Fibroblast of pulmonary artery (primary cell): ENCODE measurements at places on chromosomes 5 and 9.

- no peak for DNase-seq
Measured at GRCh38 chr5:136732751-136733150, 367.4 kb upstream of the TRPC7 start.

GRCh38 chr9:11946531-11946930 lies 746.7 kb upstream of the TYRP1 start:
- peak; percentile 41 for DNase-seq

DNA sequence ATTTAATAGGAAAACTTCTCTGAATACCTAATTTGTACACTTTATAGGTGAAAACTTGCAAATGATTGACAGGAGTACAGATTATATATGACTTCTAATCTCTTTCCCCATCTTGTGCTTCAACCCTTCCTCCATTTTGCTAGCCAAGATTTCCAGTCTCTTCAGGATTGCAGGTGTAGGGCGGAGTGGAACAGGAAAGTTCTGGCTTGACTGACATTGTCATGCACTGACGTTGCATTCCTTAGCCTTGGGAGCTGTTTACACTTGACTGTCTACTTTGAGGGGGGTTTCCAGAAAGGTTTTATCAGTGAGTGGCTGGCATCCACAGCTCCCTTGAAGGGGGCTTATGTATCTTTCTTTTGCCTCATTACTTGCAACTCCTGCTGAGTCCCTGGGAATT lies 34.1 kb upstream of the GRIA1 start:
- DNase-seq, result no peak

- DNase-seq, result no peak
Measured at GRCh38 chr9:12812710-12813109, 37.9 kb downstream of the LURAP1L start.

- DNase-seq, result peak; percentile 37
Measured at GRCh38 chr9:130756037-130756436, 62.5 kb downstream of the EXOSC2 start.

DNA sequence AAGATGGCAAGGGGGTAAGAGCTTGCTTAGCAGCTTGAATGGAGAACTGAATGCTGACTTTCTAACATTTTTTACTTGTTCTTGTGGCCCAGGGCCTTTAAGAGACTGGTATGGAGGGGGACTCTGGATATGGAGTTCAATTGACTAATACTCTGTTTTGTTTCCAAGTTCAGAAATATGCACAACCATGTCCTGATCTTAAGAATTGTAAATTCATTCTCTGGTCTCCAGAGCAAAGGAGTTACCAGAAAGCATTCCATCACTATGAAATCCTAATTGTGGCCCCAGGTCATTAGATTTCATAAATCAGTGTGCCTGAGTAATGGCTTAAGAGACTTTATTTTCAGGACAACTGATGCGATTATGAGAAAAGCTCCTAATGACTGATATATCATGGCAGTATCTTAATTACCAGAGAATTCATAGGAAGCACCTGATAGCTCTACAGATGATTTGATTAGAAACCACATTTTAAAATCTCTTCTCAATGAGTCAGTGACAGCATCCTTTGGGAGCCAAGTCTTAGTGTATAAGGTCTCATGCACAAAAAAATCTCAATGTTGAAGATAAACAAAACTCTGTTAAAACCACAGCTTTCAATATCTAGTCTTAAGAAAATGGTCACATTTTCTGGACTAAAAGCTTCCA lies 613.6 kb upstream of the KLF4 start:
- no peak for DNase-seq

DNA sequence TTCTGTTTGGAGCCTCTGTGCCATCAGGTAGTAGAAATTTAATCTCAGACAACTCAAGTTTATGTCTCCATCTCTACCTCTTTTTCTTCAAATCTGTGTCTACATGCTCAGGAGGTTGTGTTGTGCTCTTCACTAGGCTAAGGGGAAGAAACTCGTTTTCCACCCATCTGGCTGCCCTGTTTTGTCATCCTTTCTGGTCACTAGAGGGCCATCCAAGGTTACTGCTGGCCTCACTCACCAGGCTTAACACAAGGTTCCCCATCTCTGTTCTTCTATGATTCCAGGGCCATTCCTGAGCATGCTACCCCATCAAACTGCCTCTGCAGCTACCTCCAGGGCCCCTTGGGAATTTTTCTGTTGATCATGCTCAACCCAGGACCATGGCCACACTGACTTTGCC lies 213.3 kb upstream of the FBXL7 start:
- peak; percentile 39 for DNase-seq

GRCh38 chr5:60010328-60010727 lies 116.8 kb upstream of the PDE4D start:
- no peak for DNase-seq

DNA sequence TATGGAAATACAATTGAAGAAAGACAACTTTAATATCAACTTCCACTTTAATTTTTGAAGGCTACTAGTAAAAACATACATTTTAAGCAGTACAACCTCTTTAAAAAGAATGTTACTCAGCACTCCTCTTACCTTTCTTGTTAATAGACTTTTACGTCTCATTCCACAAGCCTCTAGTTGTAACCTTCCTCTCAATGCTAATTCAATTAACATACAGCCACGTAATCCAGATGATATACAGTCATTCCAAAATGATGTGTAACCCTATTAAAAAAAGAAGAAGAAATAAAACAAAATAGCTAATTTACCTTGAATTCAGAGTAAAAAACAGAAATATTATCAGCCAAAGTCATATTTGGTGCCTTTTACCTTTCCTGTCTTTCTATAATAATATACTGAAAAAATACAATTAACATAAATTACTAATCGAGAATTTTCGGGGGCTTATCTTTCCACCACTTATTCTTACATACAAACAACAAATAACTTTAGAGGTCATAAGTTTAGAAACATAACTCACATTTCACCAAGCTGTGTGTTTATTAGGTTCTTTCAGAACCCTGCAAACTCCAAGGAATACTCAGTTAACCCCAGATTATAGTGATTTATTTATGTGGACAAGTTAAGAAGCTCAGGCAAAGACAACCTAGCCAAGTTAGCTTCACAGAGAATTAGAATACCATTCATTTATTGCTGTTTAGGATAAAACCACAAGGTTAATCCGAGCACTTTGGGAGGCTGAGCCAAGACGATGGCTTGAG lies 30.3 kb downstream of the GOLPH3 start:
- no peak for DNase-seq

DNA sequence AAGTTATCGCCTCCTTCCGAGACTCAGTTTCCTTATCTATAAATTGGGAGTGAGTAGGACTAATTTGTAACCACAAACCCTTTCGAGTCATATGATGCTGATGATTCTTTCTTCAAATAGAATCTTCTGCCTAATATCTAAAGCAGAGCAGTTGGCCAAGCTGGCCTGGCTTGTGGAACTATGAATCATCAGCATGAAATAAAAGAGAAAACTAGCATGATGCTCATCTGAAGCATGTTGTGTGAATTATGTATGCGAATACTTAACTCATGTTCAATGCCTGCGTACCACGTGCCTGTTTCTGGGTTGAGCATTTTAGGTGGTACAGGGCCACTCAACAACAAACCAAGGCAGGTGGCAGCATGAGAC lies 15.0 kb upstream of the ORM1 start:
- DNase-seq, result peak; percentile 23

- no peak for DNase-seq
Measured at GRCh38 chr5:79842006-79842881, 148.8 kb downstream of the MTX3 start.

DNA sequence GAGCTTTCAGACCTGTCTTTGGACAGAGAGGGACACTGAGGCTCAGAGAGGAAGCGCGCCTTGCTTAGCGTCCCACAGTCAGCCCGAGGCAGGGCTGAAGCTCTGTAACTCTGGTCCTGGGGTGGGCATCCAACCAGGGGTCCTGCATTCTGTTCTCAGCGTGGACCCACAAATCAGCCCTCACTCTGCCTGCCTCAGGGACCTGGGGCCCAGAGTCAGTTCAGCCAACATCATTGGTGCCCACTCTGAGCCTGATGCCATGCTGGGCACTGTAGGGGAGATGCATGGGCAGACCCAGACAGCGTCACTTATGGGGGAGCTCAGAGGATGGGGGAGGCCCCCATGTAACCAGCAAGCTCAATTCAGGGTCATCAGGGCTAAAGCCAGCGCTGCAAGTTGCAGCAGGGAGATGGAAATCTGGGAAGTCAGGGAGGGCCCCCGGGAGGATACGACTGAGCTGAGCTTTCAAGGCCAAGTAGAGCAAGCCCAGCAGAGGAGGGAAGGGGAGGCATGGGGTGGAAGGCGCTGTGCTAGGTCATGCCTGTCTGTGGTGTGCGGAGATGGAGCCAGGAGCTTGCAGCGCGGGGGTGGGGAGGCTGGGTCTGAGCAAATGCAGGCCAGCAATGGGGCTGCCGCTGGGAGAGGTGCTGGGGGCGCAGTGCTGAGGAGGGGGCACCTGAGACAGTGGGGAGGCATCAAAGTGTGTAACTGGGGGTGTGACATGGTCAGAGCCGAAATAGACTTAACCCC lies 21.1 kb downstream of the CORO2A start:
- no peak for DNase-seq

DNA sequence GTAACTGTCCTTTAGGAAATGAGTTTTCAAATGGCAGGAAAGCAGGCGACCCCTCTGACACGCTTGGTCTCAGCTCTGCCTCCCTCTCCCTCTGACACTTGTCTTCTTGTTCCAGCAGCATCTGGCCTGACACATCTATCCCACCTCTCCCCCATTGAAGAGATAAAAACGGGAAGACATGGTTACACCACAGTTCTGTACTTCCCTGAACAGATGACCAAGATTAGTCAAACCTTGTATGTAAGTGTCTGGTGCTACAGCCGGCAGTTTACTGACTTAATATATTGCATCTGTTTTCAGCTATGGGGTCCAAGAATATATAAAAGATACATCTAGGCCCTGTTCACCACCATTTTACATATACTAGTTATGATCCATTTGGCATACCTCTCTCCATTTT lies 29.6 kb upstream of the MLLT3 start:
- DNase-seq, result no peak

- DNase-seq, result no peak
Measured at GRCh38 chr9:79969393-79970145, 397.8 kb downstream of the TLE4 start.

DNA sequence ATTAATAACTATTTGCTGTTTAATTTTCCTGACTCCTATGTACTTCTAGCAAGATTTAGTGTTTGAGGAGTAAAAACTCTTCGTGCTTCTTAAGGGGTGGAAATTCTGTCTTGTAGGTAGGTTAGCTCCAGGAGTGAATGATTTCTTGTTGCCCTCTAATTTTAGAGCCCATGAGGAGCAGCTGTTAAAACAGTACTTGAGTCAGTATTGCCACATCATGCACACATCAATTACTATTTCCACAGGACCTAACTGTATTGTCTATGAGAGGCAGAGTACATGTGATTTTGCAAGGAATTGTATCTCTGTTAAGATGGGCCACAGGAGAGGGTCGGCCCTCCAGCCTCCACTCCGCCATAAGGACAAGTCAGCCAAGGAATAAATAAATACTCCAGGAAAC lies 91.2 kb downstream of the PDZD2 start:
- no peak for DNase-seq
